Fibroblast of pulmonary artery (primary cell): ENCODE measurements at places on chromosomes 11 and 22.

DNA sequence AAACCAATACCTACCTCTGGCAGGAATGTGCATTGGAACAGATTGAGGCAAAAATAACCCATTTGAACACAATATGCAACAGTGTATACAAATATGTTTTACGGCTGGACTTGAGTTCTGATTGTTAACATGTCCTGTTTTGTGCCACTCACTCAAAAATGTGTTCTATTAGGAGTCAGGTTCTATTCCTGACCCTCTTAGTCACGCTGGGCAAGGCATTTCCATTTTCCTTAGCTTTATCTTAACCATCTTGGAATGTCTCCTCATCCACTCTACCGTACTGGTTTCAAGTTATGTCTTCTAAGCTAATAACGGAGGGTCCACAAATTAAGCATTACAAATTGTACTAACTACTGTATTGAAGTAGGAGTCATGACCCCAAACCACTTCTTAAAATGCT lies 78.6 kb downstream of the MAML2 start:
- DNase-seq = no peak

GRCh38 chr11:115267871-115268270 lies 236.3 kb downstream of the CADM1 start:
- DNase-seq = no peak

DNA sequence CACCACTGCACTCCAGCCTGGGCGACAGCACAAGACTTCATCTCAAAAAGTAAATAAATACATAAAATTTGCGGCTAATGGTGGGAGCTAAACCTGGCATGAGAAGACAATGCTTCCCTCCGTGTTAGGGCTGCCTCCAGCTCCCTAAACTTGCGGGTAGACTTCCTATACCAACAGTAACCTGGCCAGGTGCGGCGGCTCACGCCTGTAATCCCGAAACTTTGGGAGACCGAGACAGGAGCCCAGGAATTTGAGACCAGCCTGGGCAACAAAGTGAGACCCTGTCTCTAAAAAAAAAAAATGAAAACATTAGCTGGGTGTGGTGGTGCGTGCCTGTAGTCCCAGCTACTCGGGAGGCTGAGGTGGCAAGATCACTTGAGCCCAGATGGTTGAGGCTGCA lies 25.3 kb downstream of the SLC25A18 start:
- DNase-seq = no peak

GRCh38 chr11:78533399-78533798 lies 41.3 kb downstream of the NARS2 start:
- DNase-seq = no peak

DNA sequence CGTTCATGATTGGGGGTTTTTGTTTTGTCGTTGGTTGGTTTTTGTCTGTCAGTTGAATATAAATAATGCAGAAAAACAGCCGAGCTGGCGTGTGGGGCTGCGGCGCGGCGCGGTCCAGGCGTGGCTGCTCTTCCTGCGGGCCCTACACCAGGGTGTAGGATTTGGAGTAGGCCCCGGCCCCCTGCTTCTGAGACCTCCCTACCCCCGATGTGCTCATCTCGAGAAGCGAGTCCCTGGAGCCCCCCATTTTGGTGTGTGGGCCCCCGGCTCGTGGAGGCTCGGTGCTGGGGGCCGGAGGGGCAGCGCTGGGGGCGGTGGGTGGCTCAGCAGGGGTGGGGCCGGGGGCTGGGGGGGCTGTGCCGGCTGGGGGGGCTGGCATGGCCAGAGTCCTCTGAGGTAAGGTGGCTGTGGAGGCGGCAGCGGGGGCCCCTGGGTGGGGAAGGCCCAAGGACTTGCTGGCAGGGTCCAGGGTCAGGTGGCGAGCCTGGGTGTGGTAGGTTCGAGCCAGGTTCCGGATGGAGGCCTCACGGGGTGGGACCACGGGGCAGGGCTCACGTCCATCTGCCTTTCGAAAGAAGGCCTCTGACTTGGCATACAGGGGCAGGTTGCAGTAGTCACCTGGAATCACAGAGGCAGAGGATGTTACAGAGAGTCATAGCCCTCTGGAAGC lies 100.7 kb downstream of the CEP164 start:
- DNase-seq = no peak

DNA sequence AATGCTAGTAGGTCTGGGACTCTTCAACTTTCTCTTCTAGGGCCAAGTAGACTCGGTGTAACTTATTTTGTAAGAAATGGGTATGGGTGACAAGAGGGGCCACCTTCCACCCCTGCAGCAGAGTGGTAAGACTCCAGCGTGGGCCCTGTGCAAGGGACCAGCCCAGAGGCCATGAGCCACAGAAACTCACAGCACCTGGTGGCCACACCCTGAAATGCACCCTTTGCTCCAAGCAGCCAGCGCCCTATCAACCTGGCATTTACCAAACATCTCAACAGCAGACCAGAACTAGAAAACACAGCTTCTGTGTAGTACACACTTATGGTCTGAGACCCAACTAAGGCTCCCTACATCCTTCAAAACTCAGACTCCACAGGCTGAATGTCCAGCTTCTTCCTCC lies 5.7 kb downstream of the CDCA5 start:
- peak; percentile 49 for DNase-seq

DNA sequence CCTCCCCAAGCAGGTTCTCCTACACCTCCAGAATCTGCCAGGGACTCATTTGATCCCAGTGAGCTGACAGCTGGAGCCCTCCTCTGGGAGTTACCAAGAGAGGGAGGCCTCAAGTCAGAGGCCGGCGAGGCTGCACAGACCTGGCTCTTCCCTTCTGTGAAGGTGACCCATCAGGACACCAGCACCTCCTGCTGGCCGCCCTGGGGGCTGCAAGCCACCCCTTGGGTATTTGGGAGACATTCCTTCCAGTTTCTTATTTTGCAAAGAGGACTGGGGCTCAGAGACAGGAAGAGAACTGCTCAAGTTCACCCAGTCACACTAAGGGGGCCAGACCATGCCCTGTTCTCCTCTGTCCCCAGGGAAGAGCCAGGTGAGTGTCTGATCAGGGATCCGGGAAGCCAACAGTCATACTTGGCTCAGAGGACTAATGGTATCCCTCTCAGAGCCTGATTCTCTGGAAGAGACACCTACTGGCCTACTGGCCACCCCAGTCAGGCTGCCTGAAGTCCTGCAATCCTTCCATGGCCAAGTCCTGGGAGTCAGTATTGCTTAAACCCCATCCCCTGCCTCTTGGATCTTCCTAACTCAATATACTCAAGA lies 40.5 kb upstream of the RIC3 start:
- no peak for DNase-seq

- peak; percentile 2 for DNase-seq
Observed at GRCh38 chr11:84947970-84948580, 679.1 kb downstream of the DLG2 start.

GRCh38 chr11:14417186-14417585 lies 58.2 kb upstream of the RRAS2 start:
- DNase-seq = no peak

DNA sequence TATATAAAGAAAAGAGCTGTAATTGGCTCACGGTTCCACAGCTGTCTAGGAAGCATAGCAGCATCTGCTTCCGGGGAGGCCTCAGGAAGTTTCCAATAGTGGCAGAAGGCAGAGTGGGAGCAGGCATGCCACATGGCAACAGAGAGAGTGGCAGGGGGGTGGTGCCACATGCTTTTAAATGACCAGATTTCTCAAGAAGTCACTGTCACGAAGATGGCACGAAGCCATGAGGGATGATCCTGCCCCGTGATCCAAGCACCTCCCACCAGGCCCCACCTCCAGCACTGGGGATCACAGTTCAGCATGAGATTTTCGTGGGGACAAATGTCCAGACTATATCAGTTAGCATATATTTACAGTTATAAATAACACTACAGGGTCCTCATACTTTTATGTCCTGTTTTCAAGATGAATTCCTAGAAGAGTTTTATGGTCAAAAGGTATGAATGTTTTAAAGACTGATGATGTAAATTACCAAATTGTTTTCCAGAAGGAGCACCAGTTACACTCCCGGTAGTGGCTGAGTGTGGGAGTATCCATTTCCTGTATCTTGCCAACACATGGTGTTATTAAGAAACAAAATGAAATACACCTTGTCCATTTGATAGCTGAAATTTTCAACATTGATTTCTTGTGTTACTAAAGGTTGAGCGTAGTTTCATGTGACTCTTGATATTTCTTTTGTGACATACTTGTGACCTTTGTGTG lies 19.2 kb downstream of the FAM118A start:
- DNase-seq = no peak

- DNase-seq = peak; percentile 80
Observed at GRCh38 chr11:59755701-59756557, 753 bp downstream of the STX3 start.

DNA sequence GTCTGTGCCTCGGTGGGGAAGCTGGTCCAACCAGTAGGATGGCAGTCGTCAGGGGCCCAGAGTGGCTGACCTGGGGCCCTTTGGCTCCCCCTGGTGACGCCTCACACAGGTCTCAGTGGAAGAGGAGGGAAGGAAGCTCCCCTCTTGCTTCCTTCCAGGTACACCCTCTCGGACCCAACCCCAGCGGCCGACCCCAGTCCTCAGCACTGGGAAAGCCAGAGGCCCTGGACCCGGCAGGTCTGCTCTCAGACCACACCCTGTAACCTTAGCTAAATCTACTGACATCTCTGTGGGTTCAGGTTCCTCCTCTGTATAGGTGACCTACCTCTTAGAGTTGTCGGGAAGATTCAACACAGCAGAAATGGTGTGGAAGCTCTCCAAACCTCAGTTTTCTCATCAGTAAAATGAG lies 3.4 kb upstream of the SCUBE1 start:
- DNase-seq = peak; percentile 24

- DNase-seq = peak; percentile 76
Observed at GRCh38 chr22:47154621-47155081, 392.2 kb downstream of the TBC1D22A start.

GRCh38 chr11:35873721-35874120 lies 70.1 kb upstream of the LDLRAD3 start:
- no peak for DNase-seq

DNA sequence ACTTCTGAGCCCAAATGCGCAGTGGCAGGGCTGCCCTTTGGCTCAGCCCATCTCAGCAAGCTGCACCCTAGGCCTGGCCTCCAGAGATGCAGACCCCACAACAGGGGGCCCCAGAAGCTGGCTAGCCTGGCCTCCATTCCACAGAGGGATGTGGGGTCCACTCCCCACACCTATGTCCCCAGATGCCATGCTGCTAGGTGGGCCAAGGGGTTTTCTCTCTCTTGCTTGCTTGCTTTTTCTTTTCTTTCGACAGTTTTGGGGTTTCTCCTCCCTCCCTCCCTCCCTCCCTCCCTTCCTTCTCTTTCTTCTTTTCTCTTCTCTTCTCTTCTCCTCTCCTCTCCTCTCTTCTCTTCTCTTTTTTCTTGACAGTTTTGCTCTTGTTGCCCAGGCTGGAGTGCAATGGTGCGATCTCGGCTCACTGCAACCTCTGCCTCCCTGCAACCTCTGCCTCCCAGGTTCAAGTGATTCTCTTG lies 9.6 kb downstream of the SCARF2 start:
- no peak for DNase-seq

DNA sequence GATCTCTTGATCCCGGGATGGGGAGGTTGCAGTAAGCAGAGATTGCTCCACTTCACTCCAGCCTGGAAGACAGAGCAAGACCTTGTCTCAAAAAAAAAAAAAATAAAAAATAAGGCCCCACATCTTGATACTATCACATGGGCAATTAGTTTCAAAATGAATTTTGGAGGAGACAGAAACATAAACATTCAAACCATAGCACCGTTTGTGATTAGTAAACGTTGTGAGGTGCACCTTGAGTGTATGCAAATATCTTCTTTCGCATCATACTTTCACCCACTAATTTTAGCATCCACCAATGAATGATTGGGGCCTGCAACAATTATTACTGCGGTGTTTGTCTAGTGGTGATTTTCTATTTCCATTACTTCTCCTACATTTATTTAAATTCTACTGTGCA lies 11.0 kb upstream of the SPDYC start:
- no peak for DNase-seq

- peak; percentile 67 for DNase-seq
Observed at GRCh38 chr11:12019337-12019736, 10.9 kb upstream of the DKK3 start.

- DNase-seq = peak; percentile 45
Observed at GRCh38 chr22:32413719-32414118, 1.7 kb upstream of the RTCB start.

DNA sequence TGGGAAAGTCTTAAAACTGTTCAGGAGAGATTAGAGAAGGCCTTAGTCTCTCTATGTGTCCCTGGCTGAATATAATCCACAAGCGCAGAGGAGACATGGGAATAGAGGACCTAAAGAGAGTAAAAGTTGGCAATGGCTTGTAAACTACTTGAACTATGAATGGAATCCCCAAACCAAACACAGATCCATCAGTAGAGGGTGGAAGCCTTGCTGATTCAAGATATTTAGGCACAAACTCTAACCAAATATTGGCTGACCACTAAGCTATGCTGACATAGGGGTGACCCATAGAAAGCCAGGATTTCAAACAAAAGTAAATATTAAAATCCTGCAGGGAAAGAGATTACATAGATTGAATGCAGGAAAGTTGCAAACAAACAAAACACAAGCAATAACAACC lies 439.2 kb downstream of the DLG2 start:
- DNase-seq = no peak

DNA sequence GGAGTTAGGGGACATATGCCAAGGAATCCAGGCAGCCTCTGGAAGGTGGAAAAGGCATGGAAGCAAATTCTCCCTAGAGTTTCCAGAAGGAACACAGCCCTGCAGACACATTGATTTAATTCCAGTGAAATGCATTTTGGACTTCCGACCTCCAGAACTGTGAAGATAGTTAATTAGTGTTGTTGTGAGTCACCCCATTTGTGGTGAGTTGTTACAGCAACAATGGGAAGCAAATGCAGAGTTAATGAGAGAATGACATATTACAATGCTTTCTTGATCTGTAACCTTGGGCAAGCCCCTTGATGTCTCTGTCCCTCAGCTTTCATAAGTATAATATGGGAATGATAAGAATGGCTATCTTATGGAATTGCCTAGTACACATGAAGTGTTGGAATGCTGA lies 178.7 kb downstream of the KIRREL3 start:
- no peak for DNase-seq

DNA sequence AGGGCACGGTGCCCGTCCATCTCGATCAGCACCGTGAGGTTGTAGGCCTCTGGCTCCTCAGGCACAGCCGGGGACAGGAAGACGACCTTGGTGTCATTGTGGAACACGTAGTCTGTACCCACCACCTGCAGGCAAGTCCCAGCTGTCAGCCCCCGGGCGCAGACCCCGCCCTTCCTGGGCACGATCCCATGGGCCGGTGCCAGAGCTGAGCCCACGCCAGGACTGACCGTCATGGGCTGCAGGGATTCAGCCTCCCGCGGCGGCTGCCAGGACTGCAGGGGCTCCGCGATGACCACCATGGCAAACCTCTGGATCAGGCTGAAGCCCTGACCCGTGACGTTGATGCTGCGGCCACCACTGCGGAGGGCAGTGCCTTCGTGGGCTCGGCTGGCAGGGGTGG lies 11.8 kb upstream of the MAPK11 start:
- no peak for DNase-seq

DNA sequence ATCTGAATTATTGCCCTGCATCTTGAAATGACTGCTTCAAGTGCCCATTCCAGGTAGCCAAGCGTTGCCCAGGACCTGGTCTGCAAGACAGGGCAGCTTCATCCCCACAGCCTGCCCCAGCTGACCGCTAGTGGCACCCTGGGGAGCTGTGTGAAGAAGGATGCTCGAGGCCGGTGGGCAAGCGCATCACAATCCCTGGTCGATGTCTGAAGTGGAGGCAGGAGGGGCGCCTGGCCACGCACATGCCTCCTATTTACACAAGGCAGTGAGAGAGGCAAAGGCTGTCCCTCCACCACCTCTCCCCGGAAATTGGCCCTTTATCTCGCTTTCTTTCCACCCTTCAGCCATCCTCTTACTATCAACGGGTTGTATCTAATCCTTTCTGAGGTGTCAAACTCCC lies 28.1 kb upstream of the PHF21A start:
- no peak for DNase-seq

GRCh38 chr11:127194521-127194920 lies 194.0 kb upstream of the KIRREL3 start:
- no peak for DNase-seq
